ENCODE measurements at places on chromosomes 1 and 21.

GRCh38 chr1:195973311-195973904, 634.8 kb downstream of the KCNT2 start:
- DNase-seq: no peak

DNA sequence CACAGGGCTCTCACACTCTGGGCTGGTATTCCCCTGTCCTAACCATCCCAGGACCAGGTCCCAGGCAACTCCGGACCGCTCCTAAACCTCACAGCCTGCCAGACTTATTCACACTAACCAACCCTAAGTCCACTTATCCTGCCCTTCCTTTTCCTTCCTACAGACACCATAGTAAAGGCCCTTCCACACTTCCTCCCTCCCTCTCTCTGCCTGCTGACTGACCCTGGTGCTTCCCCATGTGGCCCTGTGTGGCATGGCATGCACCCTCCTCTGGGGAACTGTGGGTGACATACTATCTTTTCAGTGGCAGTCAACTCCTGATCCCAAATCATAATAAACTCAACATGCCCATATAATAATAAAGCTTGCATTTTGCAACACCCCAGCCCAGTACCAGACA, 155.1 kb upstream of the DNAH14 start:
- no peak for DNase-seq

DNA sequence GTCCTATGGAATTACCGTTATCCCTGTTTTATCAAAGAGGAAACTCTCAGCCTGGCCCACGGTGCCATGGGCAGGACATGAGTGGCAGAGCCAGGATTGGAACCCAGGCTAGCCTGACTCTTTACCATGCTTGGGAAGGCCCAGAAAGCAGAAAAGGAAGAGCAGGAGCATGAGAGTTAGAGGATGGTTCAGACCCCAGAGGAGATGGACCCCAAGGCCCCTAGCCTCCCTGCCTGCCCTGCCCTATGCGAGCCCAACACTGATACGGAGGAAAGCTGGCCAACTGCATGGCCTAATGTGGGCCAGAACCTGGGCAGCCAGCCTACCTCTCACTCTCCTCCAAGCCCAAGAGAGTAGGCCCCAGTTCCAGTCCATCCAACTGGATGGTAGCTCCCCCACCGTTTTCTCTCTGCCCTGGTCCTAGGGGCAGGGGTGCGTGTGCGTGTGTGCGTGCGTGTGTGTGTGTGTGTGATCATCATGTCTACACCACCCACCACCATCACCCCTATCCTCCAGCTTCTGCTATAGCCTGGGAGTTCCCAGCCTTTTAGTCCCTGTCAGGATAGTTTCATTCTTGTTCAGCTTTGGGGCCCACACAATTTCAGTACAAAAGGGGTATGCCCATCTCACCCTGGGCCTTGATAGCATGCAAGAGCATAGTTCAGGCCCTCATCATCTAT, 15.4 kb upstream of the MEX3A start:
- DNase-seq: peak; percentile 81

- DNase-seq: no peak
Measured at GRCh38 chr1:18347559-18347958, 133.2 kb upstream of the KLHDC7A start.

GRCh38 chr1:87044840-87045239, 130.4 kb downstream of the HS2ST1 start:
- peak; percentile 38 for DNase-seq

DNA sequence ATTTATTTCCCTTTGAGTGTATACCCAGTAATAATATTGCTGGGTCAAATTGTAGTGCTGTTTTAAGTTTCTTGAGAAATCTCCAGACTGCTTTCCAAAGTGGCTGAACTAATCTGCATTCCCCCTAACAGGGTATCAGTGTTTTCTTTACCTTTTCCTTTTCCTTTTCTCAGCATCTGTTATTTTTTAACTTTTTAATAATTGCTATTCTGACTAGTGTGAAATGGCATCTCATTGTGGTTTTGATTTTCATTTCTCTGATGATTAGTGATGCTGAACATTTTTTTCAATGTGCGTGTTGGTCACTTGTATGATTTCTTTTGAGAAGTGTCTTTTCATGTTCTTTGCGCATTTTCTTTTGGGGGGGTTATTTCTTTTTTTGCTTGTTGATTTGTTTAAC, 374.9 kb upstream of the BRINP3 start:
- no peak for DNase-seq

GRCh38 chr1:230713915-230714764, at the start of gene AGT:
TSS of gene AGT (minus strand) at chr1:230714122. CDS start at chr1:230710823, 3,299 bp downstream.
- DNase-seq: no peak

- DNase-seq: no peak
Measured at GRCh38 chr1:197807216-197807615, 31.9 kb upstream of the DENND1B start.

GRCh38 chr1:162134646-162135045, 65.2 kb downstream of the NOS1AP start:
- DNase-seq: no peak

GRCh38 chr1:72690871-72691270, 408.5 kb upstream of the NEGR1 start:
- DNase-seq: no peak

GRCh38 chr1:30521261-30521865, 202.0 kb downstream of the MATN1 start:
- DNase-seq: no peak

- peak; percentile 69 for DNase-seq
Measured at GRCh38 chr1:24501371-24502064, 1.1 kb upstream of the RCAN3 start.

- no peak for DNase-seq
Measured at GRCh38 chr21:34924771-34925419, 124.2 kb downstream of the RUNX1 start.

DNA sequence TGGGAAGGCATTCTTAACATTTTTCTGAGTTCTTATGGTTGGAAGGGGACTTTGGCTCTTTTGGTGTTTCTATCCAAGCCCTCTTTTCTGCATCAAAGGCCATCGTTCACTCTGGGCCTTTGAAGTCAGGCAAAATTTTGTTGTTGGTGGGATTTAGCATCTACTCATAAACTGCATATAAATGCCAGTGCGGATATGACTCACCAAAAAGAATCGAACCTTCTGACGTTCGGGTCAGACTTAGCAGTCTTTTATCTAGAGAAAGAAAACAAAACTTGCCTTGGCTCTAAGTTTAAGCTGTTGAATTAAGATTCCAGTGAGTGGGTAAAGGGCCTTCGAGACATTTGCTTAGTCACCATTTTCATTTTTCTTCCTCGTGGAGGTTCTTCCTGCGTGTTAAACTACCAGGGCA, 51.4 kb downstream of the EVA1C start:
- DNase-seq: no peak

DNA sequence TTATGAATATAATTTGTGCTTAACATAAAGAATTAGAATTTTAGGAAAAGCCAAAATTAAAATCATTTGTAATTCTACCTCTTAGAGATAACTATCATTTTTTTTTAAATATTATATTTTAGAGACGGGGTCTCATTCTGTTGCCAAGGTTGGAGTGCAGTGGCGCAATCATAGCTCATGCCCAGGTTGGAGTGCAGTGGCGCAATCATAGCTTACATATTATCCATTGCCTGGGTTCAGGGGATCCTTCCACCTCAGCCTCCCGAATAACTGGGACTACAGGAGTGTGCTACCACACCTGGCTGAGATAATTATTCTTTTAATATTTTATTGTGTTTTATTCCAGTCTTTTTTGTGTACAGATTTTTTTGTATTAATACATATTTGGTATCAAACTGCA, 8.3 kb downstream of the RASAL2 start:
- no peak for DNase-seq

- no peak for DNase-seq
Measured at GRCh38 chr1:184056921-184057555, 5.5 kb downstream of the TSEN15 start.

DNA sequence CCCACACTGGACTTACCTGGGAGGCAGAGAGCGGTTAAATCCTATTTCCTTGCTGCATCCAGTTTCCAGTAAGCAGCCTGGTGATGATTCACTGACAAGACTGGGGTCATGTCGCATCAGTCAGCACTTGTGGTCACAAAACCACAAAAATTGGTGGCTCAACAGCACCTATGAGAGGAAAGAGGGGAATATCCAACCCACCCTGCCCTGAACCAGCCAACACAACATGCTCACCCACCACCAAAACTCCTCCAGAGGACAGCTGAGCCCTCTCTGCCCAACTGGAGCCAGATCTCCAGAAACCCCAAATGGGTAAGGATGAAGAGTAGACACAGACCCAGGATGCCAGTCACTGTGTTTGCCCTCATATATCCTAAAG, 64.0 kb downstream of the CD46 start:
- DNase-seq: peak; percentile 68

- DNase-seq: no peak
Measured at GRCh38 chr21:33908760-33909159, 6.8 kb downstream of the ATP5PO start.

GRCh38 chr1:168613691-168614231, 37.4 kb downstream of the XCL1 start:
- no peak for DNase-seq

DNA sequence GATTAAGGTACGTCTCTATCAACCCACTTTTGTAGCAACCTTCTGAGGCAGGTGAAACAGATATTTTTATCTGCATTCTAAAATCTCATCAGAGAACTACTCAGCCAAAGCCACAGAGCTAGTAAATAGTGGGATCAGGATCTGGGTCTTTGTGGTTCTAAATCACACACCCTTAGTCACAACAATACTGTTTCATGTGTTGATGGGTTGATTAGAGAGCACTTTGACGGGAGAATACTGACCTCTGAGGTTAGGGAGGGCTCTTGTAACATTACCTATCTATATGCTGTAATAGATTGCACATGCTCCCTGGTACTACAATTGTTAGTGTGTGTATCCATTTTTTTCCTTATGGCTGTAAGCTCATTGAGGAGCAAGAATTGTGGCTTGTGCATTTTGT, 45.5 kb upstream of the CCDC190 start:
- no peak for DNase-seq

DNA sequence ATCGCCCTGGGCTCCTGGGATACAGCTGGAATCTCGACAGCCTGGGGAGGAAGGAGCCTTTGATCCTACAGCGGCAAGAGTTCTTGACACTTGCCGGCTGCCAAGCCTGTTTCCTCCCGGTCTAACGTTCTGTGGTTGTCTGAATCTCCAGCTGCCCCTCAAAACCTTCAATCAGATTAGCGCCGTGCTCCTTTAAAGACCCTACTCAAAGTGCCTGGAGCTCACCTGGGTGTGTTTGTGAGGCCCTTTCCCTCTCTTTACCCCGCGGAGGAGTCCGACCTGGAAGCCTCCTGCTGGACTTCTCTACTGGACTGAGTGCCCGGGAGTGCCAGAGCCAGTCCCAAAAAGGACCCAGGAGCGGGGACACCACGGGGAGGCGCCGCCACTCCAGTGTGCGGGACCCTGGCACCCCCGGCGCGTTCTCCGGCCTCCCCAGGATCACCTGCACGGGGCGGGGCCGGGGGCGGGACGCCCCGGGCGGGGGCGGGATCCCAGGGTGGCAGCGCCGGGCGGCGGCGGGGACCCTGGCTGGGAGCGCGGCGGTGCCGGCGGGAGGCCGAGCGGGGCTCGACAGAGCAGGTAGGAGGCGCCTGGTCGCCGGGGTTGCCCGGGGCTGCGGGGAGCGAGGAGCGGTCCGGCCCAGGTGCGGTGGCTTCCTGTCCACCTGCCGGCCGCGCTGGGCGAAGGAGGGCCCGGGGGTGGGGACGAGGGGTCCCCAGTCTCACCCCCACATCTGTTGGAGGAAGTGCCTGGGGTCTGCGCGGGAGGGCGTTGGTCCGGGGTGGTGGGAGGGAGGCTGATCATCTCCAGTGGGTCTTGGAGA, at the start of gene NCMAP:
TSS of gene NCMAP (plus strand) at position 497 of the 823 bp plus-strand sequence. CDS start 39,344 bp downstream, outside the sequence.
- DNase-seq: no peak
